ENCODE measurements at places on chromosomes 6 and 20. TPM values are rescaled to one million over a fixed set of nuclear protein-coding genes. Genes with fewer than 3 reads are reported as not detected.

- DNase-seq: no peak
Observed at GRCh38 chr20:37977338-37977737, 55.9 kb downstream of the TTI1 start.

GRCh38 chr6:107083921-107084320 is 31.4 kb downstream of the BEND3 start:
- no peak for DNase-seq

DNA sequence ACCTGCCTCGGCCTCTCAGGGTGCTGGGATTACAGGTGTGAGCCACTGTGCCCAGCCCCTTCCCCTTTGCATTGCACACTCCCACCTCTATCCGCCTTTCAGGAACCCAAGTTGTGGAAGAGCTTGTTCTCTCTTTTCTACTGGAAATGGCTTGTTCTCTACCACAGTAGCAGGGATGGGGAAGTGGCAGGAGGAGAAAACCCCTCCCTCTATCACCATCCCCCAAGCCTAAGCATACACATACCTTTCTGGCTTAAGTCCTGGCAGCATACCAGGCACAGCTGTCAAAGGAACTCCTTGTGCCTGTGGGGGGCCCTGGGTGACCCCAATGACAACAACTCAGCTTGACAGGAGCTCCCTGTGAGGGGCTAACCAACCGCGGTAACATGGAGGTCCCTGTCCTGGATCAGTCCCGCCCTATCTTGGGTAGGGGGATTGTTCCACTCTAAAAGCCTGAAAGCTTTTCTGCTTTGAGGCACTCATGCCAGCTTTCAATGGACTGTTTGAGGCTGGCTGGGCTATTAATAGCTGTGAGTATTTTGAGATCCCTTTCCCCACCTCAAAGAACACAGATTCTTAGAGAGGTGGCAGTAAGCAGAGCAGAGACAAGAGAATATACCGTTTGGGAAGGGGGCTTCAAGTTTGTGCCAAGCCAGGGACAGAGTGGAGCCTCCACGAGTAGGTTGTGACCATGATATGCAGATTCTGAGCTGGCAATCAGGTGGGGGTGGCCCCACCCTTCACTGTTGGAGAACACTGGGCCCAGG is 2.3 kb downstream of the KLHDC3 start:
- no peak for DNase-seq

- DNase-seq: no peak
Observed at GRCh38 chr6:10643201-10643651, 51.2 kb downstream of the C6orf52 start.

DNA sequence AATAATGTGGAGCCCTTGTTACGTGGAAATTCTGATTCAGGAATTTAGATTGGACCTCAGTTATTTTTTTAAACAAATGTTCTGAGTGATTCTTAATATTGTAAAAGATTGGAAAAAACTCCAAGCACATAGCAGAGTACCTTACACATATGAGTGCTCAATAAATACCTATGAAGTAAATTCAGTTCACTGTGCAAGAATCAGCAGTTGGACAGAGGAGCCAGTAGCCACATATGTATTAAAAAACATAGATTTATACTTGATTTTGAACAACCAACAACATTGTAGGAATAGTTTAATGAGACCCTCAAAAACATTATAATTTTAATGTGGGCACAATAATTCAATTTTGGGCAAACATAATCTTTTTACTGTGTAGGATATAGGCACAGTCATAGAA is 109.3 kb upstream of the B3GAT2 start:
- DNase-seq: no peak

DNA sequence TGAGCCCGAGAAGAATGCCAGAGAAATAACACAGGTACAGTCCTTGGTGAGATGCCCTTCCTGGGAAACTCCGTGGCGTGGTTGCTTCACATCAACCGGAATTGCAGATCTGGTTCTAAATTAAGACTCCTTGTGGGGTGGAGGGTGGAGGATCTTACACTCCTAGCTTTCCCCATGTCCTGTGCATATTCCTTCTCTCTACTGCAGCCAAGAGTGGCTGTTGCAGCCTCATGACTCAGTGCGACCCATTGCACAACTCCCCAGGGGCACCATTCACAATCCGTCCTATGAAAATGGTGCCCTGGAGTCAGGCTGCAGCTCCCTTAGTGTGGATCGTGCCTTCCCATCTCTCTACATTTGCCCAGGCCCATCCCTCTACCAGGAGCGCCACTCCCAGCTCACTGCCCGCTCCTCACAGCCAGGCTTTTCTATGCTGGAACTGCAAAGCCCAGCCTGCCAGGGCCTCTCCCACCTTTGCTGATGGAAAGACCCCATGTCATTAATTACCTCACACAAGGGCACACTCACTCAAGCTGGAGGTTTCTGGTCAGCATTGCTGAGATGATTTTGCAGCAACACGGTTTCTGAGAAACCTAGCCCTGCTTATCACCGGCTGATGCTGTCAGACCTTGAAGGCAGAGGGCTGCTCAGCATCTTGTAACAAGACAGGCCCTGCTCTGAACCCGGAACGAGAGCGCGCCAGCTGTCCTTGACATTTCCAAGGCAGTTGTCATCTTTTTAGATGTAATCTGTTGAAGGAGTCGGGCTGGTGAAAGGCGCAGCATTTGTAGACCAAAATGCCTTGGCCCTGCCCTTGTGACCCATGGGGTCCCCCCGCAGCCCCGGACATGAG is 39.7 kb downstream of the SIRPA start:
- DNase-seq: peak; percentile 61

DNA sequence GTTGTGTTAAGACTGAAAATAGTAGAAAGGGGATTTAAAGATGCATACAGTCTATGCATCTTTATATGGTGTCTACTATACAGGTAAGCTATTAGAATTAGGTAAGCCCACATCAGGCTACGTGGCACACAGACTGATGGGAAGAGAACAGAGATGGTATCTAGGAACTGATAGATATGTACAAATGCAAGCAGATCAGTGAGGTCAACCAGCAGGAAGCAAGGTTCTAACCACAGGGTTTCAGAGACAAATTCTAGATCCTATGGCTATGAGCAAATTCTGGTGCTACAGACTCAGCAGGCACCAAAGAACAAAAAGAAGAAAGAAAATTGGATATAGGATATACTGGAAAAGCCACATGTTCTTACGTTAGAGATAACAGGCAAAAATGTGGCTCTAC is 110.6 kb downstream of the TRDN start:
- DNase-seq: no peak

Gene SLC17A2
- not detected for polyA plus RNA-seq

DNA sequence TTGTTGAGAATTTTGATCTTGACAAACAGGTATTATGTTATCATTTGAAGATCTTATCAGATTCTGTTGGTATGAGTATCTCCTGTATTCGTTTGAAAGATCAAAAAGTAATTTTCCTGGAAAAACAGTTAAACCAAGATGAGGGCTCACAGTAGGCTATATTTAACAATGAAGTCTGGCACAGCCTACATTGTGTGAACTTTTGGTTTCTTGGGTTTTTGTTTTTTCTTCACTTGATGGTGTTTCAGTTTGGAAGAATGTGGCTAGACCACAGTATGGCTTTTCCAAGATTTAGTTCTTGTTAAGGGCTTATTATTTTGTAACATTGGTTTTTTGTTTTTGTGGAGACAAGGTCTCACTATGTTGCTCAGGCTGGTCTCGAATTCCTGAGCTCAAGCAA is 306.4 kb downstream of the CDKAL1 start:
- no peak for DNase-seq

GRCh38 chr20:15196547-15197255 is 859.3 kb upstream of the FLRT3 start:
- no peak for DNase-seq

Gene SIRPB2
- polyA plus RNA-seq: 0.98 TPM

- DNase-seq: no peak
Observed at GRCh38 chr20:49668181-49668877, 45.3 kb downstream of the B4GALT5 start.

Gene DZANK1
- 2.2 TPM for polyA plus RNA-seq

DNA sequence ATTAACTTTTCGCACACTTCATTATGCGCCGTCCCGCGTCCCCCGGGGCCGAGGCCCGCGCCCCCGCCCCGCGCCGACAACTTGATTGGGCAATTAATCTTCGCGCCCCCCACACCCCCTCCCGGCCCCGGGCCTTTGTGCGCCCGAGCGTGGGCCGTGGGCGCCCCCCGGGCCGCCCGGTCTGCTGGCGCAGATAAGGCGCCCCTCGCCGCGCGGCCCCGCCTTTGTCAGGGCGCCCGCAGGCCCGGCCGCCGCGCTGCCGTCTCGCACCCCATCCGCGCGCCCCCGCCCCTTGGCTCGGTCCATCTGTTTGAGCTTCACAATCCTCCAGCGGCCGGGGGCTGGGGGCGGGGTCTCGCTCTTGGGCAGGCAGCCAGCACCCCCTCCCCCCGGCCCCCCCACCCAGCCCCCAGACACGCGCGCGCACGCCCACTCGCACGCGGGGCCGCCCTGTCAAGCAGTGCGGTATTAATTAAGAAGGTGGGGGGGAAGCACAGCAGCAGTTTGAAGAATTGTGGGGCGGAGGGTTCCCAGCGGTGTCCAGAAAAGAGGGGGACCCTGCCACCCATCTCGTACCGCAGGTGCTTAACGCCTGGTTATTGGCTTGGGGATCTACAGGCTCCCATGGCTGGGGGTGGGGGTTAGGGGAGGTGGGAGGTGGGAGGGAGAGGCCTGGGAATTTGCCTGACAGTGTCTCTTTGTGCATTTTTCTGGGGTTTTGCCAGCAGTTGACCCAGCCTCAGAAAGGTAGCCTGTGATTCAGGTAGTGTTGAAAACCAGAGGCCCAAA is 34.6 kb upstream of the SCRT2 start:
- no peak for DNase-seq

DNA sequence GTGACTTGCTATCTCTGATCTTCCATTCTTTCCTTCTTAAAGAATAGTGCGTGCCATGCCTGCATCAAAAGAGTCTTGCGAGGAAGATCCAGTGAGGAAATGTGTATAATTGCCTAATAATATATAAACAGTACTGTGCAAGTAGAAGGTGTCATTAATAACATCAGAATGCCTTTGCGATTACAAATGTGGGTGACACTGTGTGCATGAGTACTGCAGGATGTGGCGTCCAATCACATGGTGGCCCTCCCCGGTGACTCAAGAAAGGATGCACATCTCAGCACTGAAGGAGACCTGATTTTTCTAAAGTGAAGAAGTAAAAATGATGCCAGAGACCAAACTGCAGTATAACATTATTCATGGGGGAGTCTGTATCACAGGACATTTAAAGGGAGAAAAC is 107.5 kb upstream of the EDN1 start:
- DNase-seq: no peak

DNA sequence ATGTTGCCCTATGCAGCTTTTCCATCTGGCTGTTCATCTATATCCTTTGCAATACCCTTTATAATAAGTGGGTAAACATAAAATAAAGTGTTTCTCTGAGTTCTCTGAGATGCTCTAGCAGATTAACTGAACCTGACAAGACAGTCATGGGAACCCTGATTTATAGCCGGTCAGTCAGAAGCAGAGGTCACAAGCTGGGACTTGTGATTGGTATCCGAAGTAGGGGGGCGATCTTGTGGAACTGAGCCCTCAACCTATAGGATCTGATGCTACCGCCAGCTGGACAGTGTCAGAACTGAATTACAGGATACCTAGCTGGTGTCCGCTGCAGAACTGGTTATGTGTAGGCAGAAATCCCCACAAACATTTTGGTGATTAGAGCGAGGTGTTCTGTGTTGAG is 39.0 kb downstream of the SLC17A5 start:
- no peak for DNase-seq

DNA sequence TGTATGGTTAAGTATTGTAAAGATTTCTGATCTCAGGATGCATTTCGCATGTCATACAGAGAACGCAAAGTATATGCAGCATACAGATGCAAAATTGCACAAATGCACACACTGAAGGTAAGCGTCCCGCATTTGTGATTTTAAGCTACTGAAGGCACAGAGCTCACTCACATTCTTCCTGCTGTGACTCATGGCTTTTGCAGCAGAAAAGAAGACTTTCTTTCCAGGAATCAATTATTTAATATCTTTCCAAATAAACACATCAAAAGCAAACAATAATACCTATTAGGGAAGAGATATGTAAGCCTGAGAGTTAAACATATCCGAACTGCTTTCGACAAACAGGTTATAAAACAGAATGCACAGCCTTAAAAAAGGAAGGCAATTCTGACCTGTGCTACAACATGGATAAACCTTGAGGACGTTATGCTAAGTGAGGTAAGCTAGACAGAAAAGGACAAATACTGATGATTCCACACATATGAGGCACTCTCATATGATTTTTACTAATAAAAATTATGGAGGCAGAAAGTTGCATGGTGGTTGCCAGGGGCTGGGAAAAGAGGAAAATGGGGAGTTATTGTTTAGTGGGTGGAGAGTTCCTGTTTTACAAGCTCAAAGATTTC is 109.0 kb downstream of the TFAP2A start:
- no peak for DNase-seq

DNA sequence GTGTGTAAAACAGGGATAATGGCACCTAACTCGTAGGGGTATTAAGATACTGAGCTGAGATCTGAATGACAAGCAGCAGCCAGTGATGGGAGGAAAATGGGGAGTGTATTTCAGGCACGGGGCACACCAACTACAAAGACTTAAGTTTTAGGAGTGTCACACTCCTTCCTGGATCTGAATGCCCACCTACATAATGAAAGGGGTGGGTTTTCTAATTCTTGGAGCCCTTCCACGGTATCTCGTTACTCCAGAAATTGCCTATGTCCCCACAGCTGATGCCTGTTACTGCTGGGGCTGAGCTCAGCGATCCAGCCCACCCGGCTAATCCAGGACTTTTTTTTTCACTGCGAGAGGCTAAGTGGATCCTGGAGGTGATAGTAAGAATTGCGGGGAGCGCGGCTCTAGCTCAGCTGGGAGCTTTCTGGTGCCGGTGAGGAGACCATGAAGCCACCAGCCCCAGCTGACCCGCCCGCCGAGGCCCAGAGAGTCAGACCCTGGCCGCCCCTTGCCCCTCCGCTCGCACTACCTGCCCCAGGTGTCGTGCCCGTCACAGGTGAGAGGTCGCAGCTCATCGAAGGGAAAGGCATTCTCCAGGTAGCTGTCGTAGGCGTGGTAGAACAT is 727 bp downstream of the EDEM2 start:
- DNase-seq: peak; percentile 35

DNA sequence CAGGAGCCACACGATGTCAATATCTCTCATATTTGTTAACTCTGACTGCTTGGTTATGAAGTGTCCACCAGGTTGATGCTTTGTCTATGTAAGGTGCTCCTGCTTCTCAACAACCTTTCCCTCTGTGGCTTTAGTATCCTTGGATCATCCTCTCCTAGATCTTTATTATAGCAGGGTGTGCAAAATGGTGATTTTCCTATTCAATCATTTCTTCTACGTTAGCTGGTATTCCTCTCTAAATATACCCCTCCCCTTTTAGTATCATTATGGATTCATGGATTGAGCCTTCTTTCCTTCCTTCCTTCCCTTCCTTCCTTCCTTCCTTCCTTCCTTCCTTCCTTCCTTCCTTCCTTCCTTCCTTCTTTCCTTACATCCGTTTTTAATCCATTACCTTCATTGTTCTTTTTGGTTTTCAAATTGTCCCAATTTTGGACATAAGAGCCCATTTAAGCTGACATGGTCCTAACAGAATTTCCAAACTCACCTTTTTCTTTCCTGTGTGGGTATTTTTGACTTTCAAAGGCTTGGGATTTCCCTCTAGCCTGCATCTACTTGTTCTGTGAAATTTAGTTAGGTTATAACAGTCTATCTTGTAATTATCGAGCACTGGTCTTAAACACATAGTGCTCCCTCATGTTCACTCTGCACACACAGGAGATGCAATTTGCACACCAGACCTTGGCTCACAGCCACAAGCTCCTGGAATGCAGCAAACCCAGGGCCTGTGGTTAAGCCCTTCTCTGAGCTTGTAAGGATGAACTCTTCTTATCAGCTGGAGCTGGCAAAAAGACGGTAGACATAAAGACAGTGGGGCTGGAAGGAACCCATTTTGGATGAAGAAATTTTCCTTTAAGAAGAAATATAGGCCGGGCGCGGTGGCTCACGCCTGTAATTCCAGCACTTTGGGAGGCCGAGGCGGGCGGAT is 109.9 kb downstream of the SLC24A3 start:
- DNase-seq: no peak

Data from ovary (tissue), 10 donors.